Stimulated activated CD8-positive, alpha-beta memory T cell treated with anti-CD3 and anti-CD28 coated beads, Interleukin-15, amount 100 ng/mL, for 48 hours (primary cell): ENCODE measurements at places on chromosomes 1 and 21.

- no peak for DNase-seq
Measured at GRCh38 chr1:46136711-46137110, 4.3 kb upstream of the PIK3R3 start.

GRCh38 chr21:31604591-31605190 lies 54.8 kb upstream of the SOD1 start:
- peak; percentile 36 for DNase-seq

GRCh38 chr1:229141689-229142377 lies 129.1 kb upstream of the RAB4A start:
- DNase-seq = no peak

- DNase-seq = no peak
Measured at GRCh38 chr1:200899451-200899915, 4.8 kb downstream of the INAVA start.

GRCh38 chr1:187262731-187263130 lies 434.0 kb downstream of the PLA2G4A start:
- no peak for DNase-seq

DNA sequence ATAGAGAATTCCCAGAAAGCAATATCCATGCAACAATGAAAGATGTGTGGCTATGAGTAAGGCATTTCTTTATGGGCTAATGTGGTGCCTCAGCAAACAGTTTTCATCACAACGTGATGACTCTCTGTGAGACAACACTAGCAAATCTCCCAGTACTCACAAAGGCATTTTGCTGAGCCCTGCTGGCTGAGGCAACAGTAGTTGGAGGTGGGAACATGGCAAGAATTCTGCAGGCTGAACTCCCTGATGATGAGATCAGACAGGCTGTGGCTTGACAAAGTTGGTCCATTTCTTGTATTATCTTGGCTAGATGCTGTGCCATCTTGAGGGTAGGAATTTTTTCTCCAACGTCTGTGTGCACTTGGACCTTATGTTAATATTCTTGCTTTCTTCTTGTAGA lies 24.6 kb downstream of the PROX1 start:
- DNase-seq = no peak

GRCh38 chr21:38284216-38284615 lies 27.4 kb downstream of the KCNJ15 start:
- DNase-seq = no peak

DNA sequence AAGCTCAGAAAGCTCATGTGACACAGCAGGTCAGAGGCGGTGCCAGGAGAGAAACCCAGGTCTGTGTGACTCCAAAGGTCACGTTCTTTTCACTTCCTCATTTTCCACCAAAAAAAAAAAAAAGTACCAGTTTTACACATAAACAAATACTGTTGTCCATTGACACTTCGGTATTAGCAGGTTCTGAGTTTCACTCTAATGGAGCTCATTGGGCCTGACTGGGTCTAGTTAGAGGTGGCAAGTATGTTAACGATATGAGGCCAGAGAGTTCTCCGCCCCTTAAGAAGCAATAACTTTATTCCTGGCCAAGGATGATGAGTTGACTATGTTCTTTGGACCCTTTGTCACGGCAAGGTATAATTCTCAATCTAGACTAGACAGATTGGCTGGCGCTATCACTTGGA lies 30.0 kb upstream of the SDE2 start:
- DNase-seq = no peak

- DNase-seq = no peak
Measured at GRCh38 chr1:162317621-162318020, 59.0 kb downstream of the SPATA46 start.

- no peak for DNase-seq
Measured at GRCh38 chr21:25589887-25590286, 17.4 kb downstream of the MRPL39 start.

DNA sequence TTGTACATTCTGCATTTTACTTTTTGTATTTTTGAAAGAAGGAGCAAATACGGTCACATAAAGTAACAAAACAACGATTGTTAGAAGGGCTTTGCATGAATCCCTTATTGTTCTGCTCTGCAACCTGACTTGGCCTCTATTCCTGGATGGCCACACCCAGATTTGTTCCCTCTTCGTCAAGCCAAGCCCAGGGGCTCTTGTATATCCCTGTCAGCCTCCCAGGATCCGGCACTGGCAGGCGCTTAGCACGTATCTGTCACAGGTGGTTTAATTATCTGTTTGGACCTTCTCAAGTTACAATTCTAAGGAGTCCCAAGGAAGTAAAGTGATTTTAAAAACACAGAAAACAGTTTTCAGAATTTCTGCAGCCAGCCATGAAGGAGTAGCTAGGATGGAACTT lies 28.0 kb downstream of the CRYAA start:
- no peak for DNase-seq
